Right atrium auricular region (tissue), 2 donors: ENCODE measurements at places on chromosomes 4 and X. TPM values are rescaled to one million over a fixed set of nuclear protein-coding genes. Genes with fewer than 3 reads are reported as not detected.
A peak's percentile ranks its signal among the peaks of the same experiment; 100 is the strongest.

DNA sequence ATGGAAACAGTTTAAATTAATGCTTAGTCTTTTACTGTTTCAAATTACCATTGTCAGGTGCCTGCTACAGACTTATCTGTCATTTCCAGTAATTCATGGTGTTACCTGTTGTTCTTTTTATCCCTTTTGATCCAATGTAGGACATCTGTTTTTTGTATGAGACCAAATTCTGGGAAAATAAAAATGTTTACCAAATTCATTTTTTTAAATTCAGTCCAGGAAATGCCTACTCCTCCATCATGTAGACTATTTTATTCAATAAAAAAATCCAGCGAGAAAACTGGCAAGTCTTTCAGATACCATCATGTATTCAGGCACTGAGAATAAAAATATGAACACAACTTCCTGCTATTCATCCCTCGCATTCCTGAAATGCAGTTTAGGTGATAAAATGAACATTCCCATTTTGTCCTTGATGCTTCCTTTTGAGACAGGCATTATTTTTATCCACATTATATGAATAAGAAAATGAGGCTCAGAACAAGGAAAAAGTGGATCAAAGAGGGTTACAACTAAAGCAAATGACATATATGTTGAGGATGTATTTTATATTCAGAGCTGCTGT lies 584.2 kb downstream of the SPRY1 start:
- DNase-seq = no peak
- H3K27ac ChIP-seq = no peak overlapping the region
- no peaks in the 10 kb centered on the region for H3K36me3 ChIP-seq
- H3K27me3 ChIP-seq = no peaks in the 10 kb centered on the region
- no peak overlapping the region for H3K4me3 ChIP-seq
- peaks cover 5% of the 10 kb centered on the region for H3K4me1 ChIP-seq

DNA sequence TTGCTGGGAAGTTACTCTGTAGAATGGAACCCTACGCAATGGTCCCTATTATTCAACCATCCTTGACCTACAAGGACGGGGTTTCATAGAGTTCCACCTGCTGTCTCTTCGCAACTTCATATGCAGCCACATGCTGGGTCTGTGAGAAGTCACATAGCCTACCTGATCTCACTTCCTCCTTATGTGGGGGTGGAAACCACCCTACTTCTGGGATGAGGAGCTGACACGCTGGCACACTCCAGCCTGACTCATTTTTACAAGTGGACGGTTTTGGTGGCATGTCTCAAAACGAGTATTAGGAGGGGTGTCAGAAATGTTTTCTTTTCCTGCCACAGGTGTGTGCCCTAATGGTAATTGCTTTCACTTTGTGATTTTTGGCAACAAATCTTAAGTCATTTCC lies 36.8 kb upstream of the ARSD start:
- no peaks in the 10 kb centered on the region for H3K4me1 ChIP-seq
- no peak overlapping the region for H3K27ac ChIP-seq
- H3K27me3 ChIP-seq = no peaks in the 10 kb centered on the region

DNA sequence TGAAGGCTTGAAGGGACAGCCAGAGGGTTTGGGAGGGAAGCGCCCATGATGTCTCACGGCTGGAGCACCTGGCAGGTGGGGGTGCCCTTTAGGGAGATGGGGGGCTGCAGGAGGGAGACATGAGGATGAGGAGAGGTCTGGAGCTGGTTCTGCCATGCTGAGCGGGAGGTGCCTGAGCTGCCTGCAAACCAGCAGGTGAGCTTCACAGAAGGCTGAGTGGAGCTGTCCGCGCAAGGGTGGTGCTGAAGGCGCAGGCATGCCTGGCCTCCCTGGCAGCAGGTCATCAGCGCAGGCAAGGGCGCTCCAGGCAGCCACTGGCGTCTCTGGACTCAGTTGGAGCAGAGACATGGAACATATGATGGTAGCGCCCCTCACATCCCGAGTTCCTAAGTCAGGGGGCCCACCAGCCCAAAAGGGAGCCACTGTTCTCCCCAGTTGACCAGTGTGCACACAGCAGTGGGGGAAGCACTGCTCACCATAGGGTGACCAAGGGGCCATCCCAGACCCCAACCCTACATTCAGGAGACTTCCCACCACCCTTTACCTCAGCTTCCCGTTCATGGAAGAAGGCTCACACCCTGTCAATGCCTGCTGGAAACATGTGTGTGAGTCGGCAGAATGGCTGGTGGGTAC lies 25.8 kb downstream of the ADRA2C start:
- DNase-seq = no peak
- no peak overlapping the region for H3K4me3 ChIP-seq
- H3K27me3 ChIP-seq = no peaks in the 10 kb centered on the region
- H3K4me1 ChIP-seq = no peaks in the 10 kb centered on the region

DNA sequence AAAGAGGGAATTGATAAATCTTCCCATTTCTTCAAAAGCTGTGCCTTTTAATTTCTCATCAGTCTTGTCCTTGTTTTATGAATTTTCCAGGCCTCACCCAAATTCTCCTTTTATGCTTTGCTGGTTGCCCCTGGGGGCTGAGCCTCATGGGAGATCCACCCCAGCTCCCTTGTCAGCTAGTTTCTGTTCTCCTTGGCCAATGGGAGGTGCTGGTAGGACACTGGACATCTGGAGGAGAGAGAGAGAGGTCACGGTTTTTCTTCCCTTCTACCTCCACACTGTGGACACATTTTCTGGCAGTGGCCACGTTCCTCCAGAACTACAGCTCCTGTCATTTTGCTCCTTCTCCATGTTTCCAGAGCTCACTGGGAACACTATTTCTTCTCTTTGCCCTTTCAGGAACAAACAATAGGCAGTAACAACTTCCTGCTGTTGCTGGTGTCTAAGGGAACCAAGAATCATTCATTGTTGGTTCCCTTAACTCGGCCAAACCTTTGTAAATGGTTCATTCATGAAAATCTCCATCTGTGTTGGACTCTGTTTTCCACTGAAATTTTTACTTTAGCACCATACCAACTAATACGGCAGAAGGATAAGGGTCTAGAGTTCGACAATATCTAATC lies 334.5 kb downstream of the GPAT3 start:
- no peaks in the 10 kb centered on the region for H3K27me3 ChIP-seq
- no peak for DNase-seq
- H3K36me3 ChIP-seq = no peaks in the 10 kb centered on the region
- H3K4me3 ChIP-seq = no peak overlapping the region
- no peak overlapping the region for H3K27ac ChIP-seq
- H3K4me1 ChIP-seq = no peaks in the 10 kb centered on the region

DNA sequence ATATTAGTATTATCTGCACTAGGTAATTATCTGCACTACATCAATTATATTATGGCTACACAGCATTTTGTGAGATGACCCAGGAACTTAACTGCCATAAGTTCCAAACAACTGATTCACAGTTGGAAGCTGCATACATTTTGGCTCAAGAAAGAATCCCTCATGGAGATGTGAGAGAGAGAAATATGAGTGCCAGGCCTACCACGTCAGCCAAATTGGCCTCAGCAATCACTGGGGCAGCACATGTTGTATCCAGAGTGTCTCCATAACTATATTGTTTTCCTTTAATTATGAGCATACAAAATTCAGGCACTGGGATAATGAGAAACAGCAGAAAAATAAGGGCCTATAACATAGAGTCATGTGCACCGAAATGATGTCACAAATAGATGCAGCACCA lies 174.2 kb upstream of the DMD start:
- no peak overlapping the region for H3K27ac ChIP-seq
- no peak for DNase-seq
- H3K4me1 ChIP-seq = no peaks in the 10 kb centered on the region
- no peaks in the 10 kb centered on the region for H3K36me3 ChIP-seq
- H3K4me3 ChIP-seq = no peak overlapping the region
- no peaks in the 10 kb centered on the region for H3K27me3 ChIP-seq

GRCh38 chr4:86452924-86453531 lies 93.2 kb upstream of the MAPK10 start:
- peak; percentile 59 for DNase-seq
- peak overlapping the region; percentile 45 for H3K4me3 ChIP-seq

DNA sequence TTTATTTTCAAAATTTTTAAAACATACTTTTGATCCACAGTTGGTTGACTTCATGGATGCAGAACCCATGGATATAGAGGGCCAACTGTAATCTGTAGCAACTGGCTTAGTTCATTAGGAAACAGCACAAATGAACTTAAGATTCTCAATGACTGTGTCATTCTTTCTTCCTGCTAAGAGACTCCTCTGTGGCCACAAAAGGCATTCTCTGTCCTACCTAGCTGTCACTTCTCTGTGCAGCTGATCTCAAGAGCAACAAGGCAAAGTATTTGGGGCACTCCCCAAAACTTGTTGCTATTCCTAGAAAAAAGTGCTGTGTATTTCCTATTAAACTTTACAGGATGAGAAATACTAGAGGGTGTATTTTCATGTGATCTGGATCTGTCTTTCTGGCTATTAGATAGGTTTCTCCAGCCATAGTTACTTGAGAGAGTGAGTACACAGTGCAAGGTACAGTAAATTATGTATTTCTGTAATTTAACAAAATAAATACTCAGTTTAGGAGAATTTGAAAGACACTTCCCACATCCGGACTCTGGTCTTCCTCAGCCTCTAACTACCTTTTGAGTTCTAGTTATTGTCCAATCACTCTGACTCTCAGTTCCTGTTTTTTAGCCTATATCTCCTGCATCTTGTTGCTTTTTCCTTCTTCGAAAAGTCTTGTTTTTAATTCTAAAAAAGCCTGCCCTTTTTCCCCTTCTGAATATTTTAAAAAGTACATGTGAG lies 21.8 kb downstream of the TLR2 start:
- no peak overlapping the region for H3K27ac ChIP-seq
- no peak for DNase-seq
- H3K4me1 ChIP-seq = no peaks in the 10 kb centered on the region
- no peaks in the 10 kb centered on the region for H3K27me3 ChIP-seq
- no peak overlapping the region for H3K4me3 ChIP-seq
- no peaks in the 10 kb centered on the region for H3K36me3 ChIP-seq

DNA sequence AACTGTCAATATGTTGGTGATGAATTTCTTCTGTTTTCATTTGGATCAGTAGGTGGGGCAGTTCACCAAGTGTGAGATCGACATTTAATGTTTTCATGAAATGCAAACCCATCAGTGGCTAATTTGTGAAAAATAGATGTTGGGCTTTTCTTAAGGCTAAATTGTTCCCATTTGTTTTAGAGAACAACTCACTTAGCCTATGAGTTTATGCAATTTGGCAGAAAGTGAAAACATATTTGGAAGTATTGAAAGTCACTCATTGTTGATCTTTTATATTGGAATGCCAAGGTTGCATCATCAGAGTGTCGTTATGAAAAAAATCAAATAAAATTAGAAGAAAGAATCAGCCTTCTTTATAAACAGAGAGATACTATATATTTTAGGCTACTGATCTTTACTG lies 132.4 kb downstream of the RPA4 start:
- H3K4me1 ChIP-seq = no peaks in the 10 kb centered on the region
- H3K27me3 ChIP-seq = no peaks in the 10 kb centered on the region
- no peak overlapping the region for H3K27ac ChIP-seq
- H3K4me3 ChIP-seq = no peak overlapping the region
- DNase-seq = no peak
- H3K36me3 ChIP-seq = no peaks in the 10 kb centered on the region

DNA sequence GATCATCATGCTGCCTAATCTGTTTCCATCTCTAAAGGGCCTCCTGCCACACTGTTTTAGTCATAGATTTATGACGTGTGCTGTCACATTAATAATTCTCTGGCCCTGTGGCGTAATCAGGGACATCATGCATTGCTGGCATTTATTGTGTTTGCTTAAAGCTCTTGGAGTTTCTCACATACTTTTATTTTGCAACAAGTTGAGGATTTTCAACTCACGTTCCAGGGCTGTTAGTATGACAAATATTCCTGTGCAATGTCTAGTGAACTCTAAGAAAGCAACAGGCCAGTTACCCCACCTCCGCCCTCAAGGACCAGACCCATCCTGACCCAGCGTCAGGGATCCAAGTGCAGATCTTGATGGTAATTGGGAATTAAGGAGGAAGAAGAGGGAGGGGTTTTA lies 7.8 kb upstream of the PIGA start:
- H3K4me1 ChIP-seq = no peaks in the 10 kb centered on the region
- H3K27ac ChIP-seq = no peak overlapping the region
- no peak overlapping the region for H3K4me3 ChIP-seq
- no peaks in the 10 kb centered on the region for H3K27me3 ChIP-seq

DNA sequence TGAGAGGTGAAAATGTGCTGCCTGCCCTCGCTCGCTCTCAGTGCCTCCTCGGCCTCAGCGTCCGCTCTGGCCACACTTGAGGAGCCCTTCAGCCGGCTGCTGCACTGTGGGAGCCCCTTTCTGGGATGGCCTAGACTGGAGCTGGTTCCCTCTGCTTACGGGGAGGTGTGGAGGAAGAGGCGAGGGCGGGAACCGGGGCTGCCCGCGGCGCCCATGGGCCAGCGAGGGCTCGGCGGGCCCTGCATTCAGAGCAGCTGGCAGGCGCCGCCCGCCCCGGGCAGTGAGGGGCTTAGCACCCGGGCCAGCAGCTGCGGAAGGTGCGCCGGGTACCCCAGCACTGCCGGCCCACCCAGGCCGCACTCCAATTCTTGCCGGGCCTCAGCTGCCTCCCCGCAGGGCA lies 39.6 kb downstream of the TRIML1 start:
- H3K4me1 ChIP-seq = no peaks in the 10 kb centered on the region
- peak; percentile 23 for DNase-seq
- no peak overlapping the region for H3K27ac ChIP-seq

The GAGE1 gene
- total RNA-seq = not detected

The CT47A7 gene
- total RNA-seq = not detected

The NHSL2 gene
- 5.5 TPM for total RNA-seq

The DUSP21 gene
- total RNA-seq = not detected

The GPC4 gene
- 5.8 TPM for total RNA-seq

The AMER1 gene
- 3.5 TPM for total RNA-seq

The ADAMTS3 gene
- total RNA-seq = 1.2 TPM

The DIPK2B gene
- total RNA-seq = 14.4 TPM

The ELF4 gene
- total RNA-seq = 8.6 TPM

The FAAH2 gene
- 0.44 TPM for total RNA-seq

The LRCH2 gene
- 4.9 TPM for total RNA-seq
